ENCODE measurements at places on chromosomes 7 and 10.

- no peak for DNase-seq
These were observed 483.6 kb downstream of the NRG3 start for GRCh38 chr10:82358486-82359099.

- no peak for DNase-seq
These were observed 157.7 kb upstream of the PRR15 start for GRCh38 chr7:29405891-29406290.

GRCh38 chr10:104417637-104418292, 64.1 kb downstream of the CFAP58 start:
- no peak for DNase-seq

DNA sequence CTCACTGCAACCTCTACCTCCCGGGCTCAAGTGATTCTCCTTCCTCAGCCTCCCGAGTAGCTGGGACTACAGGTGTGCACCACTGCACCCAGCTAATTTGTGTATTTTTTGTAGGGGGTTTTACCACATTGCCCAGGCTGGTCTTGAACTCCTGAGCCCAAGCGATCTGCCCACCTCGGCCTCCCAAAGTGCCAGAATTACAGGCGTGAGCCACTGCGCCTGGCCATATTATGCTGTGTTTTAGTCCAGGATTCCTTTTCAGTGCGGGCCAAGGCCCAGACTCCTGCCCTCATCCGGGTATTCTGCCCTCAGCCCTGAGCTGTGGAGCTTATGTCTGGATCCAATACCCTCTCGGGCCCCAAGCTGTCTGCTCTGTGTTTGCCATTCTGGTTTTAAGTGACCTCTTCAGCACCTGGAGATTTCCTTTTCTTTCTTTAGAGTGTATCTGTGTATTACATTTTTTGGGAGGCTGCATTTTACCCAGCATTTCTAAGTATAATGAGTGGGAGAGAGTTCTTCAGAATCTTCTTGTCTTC, 114.9 kb downstream of the BUB3 start:
- no peak for DNase-seq

DNA sequence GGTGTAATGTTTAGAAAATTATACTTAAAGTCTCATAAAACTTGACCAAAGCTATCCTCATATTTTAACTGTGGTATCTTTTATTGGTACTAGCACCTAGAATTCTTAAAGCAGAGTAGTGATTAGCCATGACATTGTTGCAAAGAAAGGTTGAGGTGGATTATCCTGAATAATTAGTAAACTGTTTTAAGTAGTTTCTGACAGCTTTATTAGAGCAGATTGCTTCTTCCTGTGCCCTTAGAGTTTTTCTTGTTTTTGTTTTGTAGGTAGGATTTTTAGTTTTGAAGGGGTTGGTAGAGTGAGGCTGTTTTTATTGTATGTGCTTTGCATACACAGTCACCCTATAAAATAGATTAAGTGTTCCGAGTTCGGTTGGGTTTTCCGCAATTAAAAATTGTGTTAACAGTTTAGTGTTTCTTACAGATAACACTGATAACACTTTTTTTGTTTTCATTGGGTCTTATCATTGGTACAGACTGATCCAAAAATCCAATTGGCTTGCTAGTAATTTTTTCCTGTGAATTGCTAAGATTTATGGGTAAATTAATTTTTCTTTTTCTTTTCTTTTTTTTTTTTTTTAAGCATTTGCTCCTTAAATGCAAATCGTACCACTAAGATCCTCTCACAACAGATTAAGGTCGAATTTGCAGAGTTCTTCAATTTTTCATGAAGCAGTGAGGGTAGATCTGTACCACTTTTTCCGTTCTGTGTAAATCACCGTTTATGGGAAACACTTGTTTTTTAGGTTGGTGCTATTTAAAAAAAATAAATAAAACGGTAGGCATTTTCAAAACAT, 2.1 kb upstream of the PBLD start:
- DNase-seq: no peak

DNA sequence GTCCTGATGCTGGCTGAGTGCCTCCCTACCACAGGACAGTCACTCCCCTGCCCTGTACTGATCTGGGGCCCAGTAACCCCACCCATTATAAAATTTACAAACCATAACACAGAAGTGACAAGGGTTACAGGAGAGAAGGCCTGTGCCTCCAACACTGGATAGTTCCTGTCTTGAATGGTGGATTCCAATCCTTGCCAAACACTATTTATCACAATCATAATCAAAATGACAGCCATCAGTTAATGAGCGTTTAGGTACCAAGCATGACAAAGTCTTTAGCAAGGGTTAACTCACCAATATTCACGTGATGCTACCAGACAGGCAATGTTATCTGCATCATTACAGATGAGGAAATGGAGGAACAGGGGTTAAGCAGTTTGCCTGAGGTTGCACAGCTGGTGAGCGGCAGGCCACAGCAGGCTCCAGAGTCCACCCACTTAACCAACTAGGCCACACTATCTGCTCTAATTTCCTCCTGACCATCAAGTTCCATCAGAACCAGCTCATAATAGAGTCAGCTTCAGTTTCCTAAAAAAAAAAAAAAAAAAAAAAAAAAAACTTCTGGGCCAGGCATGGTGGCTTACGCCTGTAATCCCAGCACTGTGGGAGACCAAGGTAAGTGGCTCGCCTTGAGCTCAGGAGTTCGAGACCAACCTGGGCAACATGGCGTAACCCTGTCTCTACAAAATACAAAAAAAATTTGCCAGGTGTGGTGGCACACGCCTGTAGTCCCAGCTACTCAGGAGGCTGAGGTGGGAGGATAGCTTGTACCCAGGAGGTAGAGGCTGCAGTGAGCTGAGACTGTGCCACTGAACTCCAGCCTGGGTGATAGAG, 14.2 kb downstream of the PDLIM1 start:
- no peak for DNase-seq

GRCh38 chr10:74460812-74461211, 309.8 kb downstream of the ADK start:
- no peak for DNase-seq

DNA sequence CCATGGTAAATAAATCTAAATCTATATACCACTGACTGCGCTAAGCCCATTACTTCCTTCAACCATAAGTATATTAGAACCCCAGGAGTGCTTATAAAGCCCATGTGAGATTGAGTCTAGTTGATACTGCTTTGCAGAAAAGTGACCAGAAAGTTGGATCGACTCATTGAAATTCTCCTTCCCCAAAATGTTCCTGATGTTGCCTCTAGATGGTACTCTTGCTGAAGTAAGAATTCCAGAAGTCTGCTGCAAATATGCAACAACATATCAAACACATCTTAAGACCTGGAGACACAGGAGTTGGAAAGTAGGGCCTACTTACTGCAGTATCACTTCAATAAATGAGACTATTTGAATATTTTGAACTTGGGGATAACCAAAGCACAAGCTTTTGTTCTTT, 550.8 kb downstream of the IPMK start:
- DNase-seq: no peak

DNA sequence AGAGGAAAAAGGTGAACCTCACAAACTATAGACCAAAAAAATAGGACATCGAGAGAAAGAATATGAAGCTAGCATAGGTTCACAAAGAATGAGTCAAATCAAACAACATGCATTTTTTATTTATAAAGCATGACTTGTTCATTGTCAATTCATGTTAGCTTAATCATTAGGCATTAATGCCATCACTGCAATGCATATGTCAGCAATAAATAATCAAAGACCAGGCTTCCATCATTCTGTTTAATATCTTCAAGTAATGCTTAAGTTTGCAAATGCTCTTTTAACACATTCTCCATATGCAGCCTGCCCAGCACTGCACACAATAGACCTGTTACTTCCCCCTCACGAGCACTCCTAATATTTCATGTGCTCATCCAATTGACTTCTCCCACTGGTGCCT, 8.9 kb upstream of the MAGI2 start:
- no peak for DNase-seq

DNA sequence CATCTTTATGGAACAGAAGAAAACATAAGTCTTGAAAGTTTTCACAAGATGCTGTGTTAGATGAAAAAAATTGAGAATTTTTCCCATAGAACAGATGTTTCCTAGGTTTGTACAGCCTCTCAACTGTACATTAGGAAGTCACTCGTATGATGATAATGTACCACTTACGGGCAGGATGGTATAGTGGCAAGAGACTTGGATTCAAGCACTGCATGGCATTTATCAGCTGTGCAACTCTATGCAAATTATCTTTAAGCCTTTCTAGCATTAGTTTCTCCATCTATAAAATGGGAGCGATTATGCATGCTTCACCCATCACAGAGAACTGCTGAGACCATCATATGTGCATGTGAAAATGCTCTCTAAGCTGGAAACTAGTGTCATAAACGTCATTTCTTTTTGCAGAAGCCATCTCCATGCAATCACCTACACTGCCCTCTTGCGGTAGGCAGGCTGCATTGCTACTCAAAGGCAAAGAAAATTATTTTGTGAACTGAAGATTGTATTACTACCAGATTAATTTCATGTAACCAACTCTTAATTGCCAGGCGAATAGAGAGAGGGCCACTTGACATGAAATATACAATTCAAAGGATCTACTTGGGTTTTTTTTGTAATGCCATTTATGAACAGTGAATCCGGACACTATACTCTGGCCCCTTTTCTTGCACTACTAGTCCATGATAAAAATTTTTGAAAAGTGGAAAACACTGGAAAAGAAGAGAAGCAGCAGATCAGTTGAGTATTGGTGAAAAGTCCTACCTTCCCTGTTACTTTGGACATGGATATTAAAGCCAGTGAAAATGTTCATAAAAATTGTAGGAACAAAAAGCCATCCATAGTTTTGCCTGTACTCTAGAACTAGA, 102.3 kb downstream of the JAZF1 start:
- peak; percentile 35 for DNase-seq

DNA sequence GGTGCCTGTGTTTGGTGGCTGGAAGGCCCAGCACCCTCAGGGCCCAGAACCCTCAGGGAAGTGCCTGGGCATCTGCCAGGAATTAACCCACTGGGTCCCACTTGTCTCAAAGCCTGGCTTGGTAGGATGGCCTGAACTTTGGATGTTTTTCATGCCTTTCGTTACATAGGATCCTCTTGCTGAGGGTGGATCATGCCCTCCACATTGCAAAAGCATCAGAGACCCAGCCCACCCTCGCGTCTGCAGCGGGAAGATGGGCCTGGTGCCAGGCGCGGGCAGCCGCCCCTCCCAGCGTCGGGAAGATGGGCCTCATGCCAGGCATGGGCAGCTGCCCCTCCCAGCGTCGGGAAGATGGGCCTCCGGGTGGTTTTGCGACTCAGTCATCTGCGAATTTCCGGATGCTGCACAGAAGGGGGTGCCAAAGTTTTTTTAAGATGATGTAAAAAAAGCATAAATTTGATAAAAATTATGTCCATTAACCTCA, 51.9 kb upstream of the PRKAR1B start:
- DNase-seq: no peak

DNA sequence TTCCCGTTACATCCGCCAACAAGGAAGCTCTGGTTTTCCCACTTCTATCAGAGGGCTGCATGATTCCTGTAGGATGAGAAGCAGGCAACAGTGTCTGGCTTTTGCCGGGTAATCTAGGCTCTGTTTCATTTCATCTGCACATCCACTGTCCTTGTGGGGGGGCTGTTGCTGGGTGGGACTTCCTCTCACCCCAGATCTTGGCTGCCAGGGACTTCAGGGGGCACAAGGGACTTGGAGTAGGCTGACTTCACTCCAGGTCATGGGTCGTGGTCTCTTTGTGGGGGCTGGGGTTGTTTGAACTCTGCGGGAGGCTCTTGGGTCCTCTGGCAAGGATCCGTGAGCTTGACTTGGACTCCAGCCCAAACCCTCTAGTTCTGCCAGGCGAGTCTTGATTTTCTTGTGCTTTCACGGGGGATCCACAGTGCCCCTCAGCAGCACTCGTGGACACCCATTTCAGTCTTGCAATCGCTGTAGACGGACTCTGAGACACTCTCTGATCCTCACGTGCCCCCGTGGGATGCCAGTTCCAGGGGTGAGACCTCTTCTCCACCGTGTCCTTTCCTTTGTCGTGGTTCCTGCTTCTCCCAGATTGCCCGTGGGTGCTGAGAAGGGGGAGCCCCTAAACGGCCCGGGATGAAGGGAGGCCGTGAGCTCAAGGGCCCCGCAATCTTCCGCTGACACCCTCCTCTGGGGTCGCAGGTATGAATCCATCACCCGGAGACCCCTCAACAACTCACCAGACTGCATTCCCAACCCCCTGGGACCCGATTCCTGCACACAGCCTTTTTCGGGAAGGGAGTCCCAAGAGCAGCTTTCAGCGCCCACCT, 21.4 kb upstream of the ZNF273 start:
- no peak for DNase-seq

DNA sequence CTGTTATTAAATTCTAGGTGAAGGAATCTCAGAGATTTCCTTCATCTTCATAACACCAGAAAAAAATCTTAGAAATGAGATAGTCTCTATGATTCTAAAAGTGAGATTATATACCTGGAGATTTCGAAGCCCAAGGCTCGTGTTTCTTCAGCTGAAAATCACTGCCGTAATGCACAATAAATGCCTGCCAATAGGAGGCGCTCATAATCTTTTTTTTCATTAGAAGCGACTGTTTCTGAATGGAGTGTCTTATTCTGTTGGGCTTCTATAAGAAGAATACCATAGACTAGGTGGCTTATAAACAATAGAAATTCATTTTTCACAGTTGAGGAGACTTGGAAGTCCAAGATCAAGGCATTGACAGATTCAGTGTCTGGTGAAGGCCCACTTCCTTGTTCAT, 294.7 kb downstream of the PRKG1 start:
- DNase-seq: no peak

DNA sequence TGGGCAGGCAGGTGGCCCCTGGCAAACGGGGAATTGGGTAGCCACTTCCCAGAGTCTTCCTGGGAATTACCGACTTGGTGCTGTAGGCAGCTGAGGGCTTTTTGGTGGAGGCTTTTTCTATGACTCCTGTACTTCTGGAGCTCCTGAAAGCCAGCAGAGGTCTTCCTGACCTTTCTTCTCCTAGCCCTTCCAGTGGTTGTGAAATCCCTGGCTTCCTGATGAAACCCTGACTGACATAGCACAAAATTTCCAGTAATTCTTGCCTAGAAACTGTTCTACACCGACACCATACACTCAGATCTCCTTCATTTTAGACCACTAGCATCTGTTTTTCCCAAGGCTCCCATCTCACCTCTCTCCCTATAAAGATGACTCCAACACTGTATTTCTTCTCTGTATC, 120.2 kb downstream of the STRA8 start:
- no peak for DNase-seq

GRCh38 chr7:96236198-96237039, 85.5 kb downstream of the SLC25A13 start:
- no peak for DNase-seq

DNA sequence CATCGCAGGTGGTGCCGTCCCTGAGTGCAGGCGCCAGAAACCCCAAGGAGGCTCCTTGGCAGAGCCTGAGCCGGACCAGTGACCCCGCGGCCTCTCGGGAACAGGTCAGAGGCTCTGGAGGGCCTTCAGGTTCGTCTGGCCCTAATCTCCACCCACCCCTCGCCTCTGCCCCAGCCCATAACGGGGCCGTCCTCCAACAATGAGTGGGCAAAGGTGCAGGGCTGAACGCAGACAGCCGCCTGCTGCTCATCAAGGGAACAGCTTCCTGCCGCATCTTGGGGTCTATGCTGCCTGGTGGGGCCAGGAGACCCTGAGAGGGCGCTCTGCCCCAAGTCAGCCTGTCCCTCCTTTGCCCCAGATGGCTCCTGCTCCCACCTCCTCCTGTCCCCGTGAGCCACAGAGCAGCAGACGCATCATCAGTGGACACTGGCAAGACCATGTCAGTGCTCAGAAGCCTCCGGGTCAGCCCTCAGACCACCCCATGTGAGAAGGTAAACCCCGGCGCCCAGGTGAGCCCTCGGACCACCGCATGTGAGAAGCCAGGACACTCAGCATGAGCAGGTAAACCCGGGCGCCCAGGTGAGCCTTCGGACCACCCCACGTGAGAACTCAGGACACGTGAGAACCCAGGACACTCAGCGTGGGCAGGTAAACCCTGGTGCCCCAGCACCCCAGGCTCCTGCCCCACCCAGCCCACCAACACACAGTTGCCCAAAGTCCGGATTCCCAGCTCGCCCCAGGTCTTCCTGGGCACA, 142.0 kb downstream of the PTPRN2 start:
- no peak for DNase-seq
